ENCODE measurements at places on chromosomes 16 and 17.

- peak; percentile 77 for DNase-seq
Measured at GRCh38 chr16:73572135-73572828, 524.4 kb upstream of the ZFHX3 start.

GRCh38 chr17:206941-207560 is 25.6 kb upstream of the DOC2B start:
- no peak for DNase-seq

- peak; percentile 35 for DNase-seq
Measured at GRCh38 chr17:31398381-31399311, 7.2 kb downstream of the RAB11FIP4 start.

DNA sequence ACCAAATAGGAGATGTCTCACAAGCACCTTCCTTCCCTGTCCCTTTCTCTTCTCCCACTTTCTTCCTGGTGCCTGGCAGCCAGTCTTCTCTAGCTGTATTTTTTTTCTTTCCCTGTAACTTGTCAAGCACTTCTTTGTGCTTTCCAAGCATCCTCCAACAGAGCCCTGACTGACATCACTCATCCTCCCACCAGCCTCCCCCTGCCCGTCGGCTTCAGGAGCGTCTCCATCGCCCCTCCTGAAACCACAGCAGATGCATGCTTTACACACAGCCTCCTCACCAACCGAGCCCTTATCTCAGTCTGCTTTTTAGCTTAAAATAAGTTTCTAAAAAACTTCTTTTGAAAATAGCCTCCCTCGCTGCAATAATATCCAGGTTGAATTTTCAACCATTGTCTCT is 268.7 kb upstream of the CDH5 start:
- DNase-seq = peak; percentile 80

DNA sequence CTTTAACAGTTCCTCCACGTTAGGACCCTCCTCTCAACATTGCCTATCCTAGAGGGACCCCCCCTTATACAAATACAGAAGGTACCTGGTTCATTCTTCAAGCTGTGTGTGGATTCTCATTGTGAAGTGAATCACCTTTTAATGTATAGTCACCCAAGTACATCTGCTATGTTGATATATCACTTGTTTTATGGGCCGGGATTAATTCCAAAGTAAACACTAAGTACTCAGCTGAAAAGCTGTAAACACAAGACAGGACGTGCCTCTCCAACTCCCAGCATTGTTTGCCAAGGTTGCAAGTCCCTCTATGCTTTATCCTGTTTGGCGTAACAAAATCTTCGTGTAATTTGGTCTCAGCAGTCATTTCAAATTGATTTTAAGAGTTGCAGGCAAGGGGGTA is 123.6 kb downstream of the RBFOX1 start:
- DNase-seq = no peak

DNA sequence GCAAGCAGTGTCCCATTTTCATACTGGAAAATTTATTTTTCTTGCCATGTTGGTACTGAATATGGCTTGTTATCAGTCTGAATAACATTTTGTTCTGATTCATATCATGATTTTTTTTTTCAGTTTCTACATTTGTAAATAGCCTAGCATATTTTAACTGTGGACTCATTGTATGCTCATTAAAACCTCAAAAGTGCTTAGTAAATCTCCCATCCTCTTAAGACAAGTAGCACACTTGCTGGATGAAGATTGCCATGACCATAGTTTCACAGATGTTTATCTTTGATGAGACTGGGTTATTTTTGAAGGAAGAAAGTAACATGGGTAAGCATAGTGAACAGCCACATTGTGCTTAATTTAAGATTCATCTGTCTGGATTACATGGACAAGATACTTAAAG is 878 bp downstream of the KRT10 start:
- DNase-seq = no peak

DNA sequence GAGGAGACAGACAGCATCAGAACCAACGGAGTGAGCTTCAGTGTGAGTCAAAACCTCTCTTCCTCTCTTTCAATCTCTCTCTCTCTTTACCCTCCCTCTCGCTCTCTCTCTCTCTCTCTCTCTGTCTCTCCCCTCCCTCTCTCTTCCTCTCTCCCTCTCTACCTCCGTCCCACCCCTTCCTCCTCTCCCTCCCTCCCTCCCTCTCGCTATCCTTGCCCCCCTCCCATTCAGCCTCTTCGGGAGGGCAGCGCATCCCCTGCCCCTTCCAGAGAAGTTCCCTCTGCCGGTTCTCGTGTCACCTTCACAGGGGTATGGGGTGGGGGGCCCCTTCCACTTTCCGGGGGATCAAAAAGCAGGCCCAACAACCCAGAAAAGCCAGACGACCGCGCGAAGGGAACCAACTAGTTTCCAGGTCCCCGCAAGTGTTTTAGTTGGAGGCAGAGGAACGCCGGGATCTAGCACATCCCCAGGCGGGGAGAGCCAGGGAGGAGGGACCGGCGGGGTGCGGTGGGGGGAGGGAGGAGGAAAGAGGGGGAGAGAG is 28.9 kb upstream of the RBFOX1 start:
- no peak for DNase-seq

DNA sequence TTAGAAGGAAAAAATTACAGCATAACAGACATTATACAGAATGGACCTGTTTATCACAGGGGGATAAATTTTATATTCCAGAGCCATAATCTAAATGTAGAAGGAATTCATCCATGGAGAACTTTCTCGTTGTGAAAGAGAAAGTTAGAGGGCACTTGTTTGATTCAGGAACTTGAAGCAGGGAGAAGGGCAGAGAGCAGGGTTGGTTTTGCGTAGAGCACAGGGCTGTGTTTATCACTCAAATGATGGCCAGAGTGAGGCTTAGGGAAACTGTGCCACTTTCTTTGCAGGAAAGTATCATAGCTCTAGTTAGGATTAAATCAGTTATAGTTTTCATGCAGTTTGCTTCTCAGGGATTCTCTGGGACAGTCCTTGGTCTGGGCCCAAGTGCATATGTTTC is 29.1 kb upstream of the MED13 start:
- no peak for DNase-seq

GRCh38 chr16:55171241-55171640 is 152.8 kb upstream of the IRX6 start:
- no peak for DNase-seq

DNA sequence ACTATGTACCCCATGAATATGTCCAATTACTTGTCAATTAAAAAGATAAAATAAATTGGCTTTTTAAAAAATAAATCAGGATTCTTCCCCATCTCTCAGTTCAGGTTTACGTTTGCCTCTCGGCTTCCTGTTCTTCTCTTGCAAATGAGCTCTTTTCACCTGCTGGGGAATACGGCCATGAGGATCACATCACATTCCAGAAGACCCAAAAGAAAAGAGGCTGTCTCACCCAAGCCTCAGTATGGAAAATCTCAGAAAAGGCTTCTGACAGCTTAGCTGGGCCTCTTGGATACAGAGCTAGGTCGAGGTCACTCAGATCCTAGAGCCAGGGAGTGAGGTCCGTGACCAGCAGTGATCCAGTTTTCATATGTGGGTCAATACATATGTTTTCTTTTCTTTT is 171.2 kb upstream of the SDK2 start:
- DNase-seq = no peak

DNA sequence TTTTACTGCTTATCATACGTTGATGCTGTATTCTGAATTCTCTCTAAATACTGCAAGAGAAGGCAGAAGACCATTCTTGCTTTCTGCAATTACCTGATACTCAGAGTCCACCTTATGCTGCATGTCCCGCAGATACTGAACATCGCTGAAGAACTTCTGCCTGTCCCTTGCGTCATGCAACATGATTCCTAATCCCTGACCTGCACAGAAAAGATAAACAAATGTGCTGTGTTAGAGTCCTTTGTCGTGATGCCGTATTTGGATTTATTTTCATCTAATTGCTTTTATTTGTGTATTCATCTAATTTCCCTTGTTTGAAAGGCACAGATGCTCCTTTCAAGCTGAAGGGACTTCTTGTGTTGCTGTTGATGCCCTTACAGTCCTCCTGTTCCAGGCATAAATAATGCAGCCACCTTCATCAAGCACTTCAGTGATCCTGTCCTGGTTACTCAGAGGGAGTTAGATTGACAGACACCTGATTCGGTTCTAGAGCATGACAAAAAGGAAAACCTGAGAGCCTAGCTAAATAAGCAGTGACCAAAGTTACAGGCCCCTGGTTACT is 6.5 kb downstream of the MARCHF10 start:
- peak; percentile 37 for DNase-seq

GRCh38 chr16:17105239-17105797 is 365.4 kb downstream of the XYLT1 start:
- DNase-seq = no peak

GRCh38 chr16:81526935-81527334 is 82.3 kb downstream of the CMIP start:
- no peak for DNase-seq

GRCh38 chr16:12208341-12209035 is 232.0 kb downstream of the SNX29 start:
- no peak for DNase-seq

- no peak for DNase-seq
Measured at GRCh38 chr17:30796016-30796415, 28.5 kb downstream of the CRLF3 start.

- DNase-seq = no peak
Measured at GRCh38 chr16:66364117-66364958, 2.2 kb upstream of the CDH5 start.

GRCh38 chr17:82127315-82127595 is 29.2 kb upstream of the FASN start:
- DNase-seq = no peak

DNA sequence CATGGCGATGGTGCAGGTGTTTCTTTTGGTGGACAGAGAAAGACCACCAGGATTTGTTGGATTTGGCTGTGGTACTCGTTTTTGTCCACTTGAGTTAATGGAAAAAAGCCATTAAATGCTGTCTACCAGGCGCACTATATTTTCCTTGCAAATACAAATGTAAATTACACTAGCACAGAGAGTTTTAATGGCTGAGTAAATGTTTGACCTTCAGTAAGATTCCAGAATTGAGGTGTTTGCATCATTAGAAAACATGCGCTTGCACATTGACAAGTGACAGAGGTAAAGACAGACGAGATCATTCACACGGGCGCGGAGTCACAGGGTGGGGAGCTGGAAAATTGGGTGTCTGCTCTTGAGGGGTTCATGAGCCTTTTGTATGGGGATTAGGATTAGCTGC is 53.5 kb upstream of the AKTIP start:
- DNase-seq = no peak

GRCh38 chr17:71765437-71765836 is 355.4 kb upstream of the SOX9 start:
- DNase-seq = peak; percentile 87

DNA sequence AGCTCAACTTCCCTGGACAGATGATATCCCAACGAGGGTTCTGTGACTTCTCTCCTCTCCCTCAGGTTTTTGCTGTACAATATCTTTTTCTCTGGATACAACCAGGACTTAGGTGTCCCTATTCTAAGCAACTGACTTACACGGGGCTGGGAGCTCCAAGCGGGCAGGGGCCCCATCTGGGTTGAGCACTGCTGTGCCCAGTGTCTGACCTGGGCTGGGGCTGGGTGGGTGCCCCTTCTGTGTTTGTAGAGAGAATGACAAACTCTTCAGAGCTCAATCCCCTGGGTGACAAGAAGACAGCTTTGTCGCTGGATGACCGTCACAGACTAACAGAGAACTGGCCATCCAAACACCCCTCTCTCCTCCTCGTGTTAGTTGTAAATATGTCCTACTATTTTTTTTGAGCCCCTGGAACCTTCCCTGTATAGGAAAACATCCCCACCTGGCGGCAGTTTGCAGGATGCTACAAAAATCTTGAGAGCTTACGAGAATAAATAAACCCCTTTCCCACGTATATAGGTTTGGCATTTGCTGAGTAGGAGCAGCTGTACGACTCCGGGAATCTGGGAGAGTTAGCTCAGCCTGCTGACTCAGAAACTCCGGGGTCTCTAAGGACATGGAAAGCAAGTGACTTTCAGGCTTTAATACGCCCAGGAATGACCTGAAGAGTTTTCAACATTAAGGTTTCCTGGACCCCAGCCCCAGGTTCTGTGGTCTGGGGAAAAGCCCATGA is 23.7 kb upstream of the RCVRN start:
- DNase-seq = peak; percentile 88

DNA sequence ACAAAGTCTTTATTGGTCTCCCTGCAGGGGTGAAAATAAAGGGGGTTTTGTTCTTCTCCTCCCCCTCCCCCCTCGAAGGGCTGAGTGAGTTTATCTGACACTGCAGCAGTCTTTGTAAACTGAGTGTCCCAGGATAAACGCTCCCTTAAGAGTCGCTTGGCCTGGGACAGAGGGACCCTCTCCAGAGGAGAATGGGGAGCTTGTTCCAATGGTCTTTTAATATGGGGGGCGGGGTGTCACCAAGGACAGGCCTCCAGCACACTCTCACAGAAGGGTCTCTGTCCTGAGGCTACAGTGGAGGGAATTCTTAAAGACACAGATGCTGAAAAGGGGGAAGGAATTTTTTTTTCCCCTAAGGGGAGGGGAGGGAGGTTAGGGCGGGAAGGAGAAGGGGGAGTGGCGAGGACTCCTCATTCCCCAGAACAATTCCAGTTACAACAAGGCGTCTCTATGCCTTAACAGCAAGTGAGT is 455.5 kb downstream of the SOX9 start:
- DNase-seq = peak; percentile 83
